Activated naive CD4-positive, alpha-beta T cell treated with anti-CD3 and anti-CD28 coated beads, Interleukin-2, amount 50 U/mL, for 16 hours (primary cell): ENCODE measurements at places on chromosomes 5 and 9.

- DNase-seq: no peak
These were observed 518 bp downstream of the LOX start for GRCh38 chr5:122077366-122078115.

DNA sequence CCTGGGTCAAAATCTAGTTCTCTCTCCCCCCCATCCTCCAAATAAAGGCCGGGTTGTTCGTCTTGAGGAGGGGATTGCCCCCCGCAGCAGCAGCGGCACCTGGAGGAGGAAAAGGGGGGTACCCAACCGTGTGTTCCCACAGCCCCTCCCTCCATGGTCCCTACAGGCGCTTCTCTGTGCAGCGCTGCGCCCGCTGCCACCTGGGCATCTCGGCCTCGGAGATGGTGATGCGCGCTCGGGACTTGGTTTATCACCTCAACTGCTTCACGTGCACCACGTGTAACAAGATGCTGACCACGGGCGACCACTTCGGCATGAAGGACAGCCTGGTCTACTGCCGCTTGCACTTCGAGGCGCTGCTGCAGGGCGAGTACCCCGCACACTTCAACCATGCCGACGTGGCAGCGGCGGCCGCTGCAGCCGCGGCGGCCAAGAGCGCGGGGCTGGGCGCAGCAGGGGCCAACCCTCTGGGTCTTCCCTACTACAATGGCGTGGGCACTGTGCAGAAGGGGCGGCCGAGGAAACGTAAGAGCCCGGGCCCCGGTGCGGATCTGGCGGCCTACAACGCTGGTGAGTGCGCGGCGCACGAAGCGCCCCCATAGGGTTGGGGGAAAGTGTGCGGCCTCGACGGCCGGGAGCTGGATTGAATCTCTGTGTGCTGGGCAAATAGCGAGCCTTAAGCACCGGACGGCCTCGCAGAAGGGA lies 3.5 kb downstream of the LHX2 start:
- no peak for DNase-seq

DNA sequence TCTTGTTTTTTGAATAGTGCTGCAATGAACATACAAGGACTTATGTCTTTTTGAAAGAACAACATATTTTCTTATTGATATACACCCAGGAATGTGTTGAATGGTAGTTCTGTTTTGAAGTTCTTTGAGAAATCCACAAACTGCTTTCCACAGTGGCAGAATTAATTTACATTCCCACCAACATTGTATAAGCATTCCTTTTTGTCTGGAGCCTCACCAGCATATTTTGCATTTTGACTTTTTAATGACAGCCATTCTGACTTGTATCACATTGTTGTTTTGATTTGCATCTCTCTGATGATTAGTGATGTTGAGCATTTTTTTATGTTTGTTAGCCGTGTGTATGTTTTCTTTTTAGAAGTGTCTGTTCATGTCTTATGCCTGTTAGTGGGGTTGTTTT lies 524.9 kb downstream of the SEMA5A start:
- DNase-seq: no peak

- DNase-seq: no peak
These were observed 79.3 kb upstream of the SPEF2 start for GRCh38 chr5:35538198-35538931.

GRCh38 chr9:37706290-37706689 lies 47.3 kb upstream of the TRMT10B start:
- DNase-seq: no peak

- DNase-seq: no peak
These were observed 116.9 kb upstream of the ARRDC3 start for GRCh38 chr5:91499943-91500531.

DNA sequence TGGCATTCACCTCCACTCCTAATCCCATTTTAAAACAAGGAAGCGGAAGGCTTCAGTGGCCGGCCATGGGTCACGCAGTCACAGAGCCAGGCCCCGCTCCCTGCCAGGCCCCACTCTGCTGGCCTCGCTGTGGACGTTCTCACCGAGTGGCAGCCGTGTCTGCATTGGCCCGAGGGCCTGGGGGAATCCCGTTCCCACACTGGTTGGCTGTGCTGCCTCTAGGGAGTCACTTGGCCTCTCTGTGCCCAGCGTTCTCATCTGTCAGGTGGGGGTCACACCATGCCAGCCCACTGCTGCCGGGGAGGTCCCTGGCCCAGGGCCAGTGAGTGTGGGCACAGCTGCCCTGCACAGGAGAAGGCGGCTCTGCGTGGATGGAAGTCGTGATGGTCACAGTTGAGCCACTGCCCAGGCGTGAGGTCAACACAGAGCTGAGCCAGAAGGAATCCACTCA lies 13.4 kb upstream of the SLC9A3 start:
- DNase-seq: peak; percentile 6

- no peak for DNase-seq
These were observed 169.2 kb upstream of the RGMB start for GRCh38 chr5:98604301-98604700.

DNA sequence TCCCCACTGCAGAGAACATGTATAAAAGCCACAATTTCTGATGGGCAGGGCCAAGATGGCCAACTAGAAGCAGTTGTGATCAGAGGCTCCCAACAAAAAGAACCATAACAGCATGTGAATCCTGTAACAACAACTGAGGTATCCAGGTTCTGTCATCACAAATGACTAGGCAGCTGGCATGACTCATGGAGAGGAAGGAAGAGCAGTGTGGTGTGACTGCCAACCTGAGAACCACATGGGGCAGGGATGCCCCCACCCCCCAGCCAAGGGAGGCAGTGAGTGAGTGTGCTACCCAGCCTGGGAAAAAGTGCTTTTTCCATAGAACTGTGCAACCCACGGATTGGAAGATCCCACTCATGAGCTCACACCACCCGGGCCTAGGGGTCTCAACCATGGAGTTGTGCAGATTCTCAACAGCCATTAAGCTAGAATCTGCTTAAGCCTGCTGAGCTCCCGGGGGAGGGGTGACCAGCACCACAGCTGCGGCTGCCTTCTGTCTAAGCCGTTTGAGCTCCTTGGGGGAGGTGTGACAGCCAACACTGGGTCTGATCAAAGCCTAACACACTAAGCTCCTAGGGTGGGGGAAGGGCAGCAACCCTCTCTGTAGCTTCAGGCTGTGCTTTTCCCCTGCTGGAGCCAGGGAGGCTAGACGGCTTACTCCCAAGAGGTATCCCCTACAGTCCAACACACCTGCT lies 80.1 kb upstream of the DMAC1 start:
- peak; percentile 14 for DNase-seq

DNA sequence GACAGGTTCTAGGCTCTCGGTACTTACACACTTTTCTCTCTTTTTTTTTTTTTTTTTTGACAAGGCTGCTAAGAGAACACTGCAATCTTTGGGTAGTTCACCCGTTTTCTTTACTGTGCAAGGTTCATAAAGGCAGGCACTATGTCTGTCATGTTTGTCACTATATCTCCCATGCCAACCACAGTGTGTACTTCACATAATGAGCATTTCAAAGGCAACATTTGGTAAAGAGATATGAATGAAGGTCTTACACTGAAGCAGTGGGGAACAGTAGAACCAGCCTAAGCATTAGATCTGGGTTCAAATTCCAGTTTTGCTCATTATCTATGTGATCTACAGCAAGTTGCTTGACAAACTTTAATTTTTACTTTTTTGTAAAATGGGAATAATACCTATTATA lies 1.5 kb upstream of the HMGCR start:
- DNase-seq: no peak

GRCh38 chr9:101836021-101836420 lies 97.6 kb upstream of the GRIN3A start:
- no peak for DNase-seq

GRCh38 chr5:109837231-109837861 lies 147.6 kb downstream of the MAN2A1 start:
- DNase-seq: no peak

- no peak for DNase-seq
These were observed 46.8 kb upstream of the PLPP6 start for GRCh38 chr9:4615251-4615650.

DNA sequence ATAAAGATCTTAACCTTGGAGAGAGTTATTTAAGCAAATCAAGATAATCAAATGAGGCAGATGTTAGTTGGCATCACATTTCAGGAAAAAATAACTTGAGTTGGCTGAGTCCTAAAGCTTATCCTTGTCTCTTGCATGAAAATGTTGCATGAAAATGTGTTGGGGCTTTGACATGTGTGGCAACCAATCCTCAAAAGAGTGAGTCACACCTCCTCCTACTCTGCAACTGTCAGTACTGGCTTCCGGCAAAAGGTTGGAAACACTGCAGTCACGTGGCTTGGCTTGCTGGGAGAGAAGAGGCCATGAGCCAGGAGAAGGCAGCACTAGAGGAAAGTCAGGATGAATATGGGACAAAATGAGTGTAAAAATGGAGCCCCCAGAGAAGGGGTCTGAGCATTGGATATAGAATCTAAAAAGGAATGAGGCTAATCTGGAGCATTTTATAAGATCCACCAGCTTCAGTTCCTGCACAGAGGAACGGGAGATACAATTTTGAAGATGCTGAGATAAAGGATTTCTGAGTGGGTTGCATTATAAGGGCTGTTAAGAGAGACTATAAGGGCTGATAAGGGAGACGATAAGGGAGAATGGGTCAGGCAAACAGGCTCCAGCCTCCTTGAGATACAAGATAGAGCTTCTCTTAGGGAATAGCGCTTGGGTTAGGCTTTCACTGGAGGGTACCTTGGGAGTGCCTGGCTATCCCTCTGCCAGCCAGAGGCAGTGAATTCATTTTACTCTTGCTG lies 43.1 kb downstream of the SPATA31D1 start:
- no peak for DNase-seq

DNA sequence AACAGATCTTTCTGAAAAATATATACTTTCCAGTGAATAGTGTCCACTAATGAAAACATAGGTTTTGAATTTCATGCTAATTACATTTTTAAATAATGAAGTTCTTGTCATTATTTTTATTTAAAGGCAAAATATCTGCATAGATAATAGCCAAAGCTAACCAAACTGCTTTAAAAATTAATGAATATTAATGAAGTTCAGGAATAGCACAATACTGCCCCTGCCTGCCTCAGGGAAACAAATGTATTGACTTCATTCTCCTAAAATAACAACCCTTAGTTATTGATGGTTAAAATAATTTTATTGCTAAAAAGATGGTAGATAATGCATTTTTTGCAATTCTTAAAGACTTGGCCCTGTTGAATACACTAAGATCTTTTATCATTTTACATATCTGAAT lies 103.6 kb upstream of the SSBP2 start:
- no peak for DNase-seq

- no peak for DNase-seq
These were observed 8.1 kb upstream of the SLC2A8 start for GRCh38 chr9:127388856-127389238.

GRCh38 chr5:74865804-74866595 lies at the start of gene FAM169A:
TSS of gene FAM169A (minus strand) at chr5:74866387. CDS start at chr5:74841676, 24,711 bp downstream.
- peak; percentile 59 for DNase-seq

DNA sequence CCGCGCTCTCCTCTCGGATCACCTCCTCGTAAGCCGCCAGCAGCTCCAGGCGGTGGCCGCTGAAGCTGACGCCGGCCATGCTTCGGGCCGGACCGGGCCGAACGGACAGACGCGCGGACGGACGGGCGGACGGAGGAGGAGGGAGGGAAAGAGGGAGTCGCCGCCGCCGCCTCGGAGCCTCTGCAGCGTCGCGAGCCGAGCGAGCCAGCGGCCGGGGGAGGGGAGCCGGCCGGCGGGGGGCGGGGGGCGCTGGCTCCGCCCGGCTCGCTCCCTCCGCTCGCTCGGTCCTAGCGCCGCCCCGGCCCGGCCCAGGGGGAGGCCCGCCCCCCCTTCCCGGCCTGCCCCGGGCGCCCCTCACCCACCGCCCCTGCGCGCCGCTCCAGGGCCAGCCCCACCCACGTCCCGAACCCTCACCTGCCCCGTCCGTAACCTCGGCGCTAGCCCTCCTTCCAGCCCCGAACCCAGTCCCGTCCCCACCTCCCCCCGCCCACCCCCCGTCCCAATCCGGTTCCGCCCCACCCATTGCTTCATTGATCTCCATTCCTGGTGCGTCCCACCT lies at the start of gene DBN1:
Gene DBN1, minus strand, starts transcription at position 192 of the 559 bp plus-strand sequence. Its CDS starts 113 bp downstream, at position 79.
- DNase-seq: peak; percentile 33

DNA sequence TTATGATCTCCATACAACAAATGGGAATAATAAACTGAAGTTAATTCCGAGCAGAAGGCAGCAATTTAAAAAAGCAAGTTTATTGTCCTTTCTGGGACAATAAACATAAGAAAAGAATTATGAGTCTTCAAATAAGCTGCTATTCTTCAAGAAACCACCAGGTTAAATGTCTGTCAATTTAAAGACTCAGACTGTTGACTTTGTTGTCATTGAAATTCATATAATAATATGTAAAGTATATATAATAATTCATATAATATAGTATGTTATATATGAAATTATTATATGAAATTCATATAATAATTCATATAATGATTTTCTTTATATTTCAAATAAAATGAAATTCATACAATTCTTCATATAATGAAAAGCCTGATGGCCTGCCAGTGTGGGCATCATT lies 497.5 kb upstream of the RGMB start:
- no peak for DNase-seq

- DNase-seq: no peak
These were observed 273.2 kb downstream of the SAXO1 start for GRCh38 chr9:18759827-18760226.

DNA sequence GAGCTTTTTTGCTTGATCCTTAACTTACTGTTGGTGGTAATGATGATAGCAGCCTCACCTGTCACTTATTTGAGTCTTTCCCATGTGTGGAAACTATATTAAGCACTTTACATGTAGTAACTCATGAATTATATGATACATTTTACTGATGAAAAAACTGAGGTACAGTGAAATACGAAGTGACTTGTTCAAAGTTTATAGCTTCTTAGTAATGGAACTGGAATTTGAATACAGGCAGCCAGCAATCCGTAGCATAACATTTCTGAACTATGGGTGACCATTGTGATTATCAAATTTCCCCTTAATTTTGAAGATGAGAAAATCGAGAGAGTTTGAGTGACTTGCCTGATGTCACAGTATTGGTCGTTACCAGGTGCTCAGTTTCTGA lies 17.3 kb downstream of the SCAMP1 start:
- no peak for DNase-seq

- no peak for DNase-seq
These were observed 102.3 kb downstream of the GLIS3 start for GRCh38 chr9:4197548-4197947.

- no peak for DNase-seq
These were observed 4.5 kb downstream of the RALGDS start for GRCh38 chr9:133116346-133117231.

DNA sequence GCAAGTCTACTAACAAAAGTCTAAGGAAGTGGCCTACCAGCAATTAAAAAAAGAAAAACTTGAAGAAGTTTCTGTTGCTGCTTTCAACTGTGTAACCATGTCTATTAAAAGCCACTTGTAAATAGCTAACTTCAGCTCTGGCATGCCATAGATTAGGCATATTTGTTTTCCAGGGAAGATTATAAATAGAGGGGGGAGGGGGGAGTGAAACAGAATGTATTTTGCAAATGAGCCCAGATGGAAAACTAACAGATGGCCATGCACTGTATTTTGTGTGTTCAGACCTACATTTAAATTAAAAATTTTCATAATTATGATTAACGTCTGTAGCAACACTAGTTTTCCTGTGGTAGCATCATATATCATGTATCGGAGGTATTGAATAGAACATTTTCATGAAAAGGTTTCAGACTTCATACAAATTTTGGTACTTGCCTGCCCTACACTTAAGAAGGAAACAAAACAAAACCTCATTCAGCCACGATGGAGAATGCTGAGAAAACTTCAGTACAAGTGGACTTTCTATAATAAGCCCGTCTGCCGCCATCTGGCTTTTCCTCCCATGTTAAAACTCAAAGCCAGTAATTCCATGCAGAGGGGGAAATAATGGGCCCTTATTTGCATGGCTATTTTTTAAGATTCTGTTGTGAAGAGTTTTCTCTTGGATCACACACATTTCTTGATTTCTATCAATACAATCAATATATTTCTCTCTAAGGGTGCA lies 220.4 kb upstream of the SMARCA2 start:
- no peak for DNase-seq
